Esophagus mucosa (tissue), 1 donor: ENCODE measurements at places on chromosomes 3 and 15. TPM values are rescaled to one million over a fixed set of nuclear protein-coding genes. Genes with fewer than 3 reads are reported as not detected.

The ROPN1B gene
- not detected for total RNA-seq

The SLC22A14 gene
- total RNA-seq: 0.24 TPM

The SYNPR gene
- not detected for total RNA-seq

The CHRFAM7A gene
- not detected for total RNA-seq

The YEATS2 gene
- total RNA-seq: 13.2 TPM

The CYP8B1 gene
- not detected for total RNA-seq

The ECE2 gene
- total RNA-seq: not detected

The STIMATE gene
- 6.1 TPM for total RNA-seq

The RFC4 gene
- total RNA-seq: 18.2 TPM

The RPL35A gene
- total RNA-seq: 1,002 TPM

The SLC2A2 gene
- total RNA-seq: not detected

The SEC61A1 gene
- 117 TPM for total RNA-seq

The BNC1 gene
- 39.6 TPM for total RNA-seq

The LDHAL6B gene
- not detected for total RNA-seq

The C15orf40 gene
- total RNA-seq: 18.7 TPM

The OR4M2 gene
- not detected for total RNA-seq

The CD200 gene
- 1.1 TPM for total RNA-seq

The TF gene
- total RNA-seq: 63.3 TPM

The HRG gene
- 0.12 TPM for total RNA-seq

The KCNMB2 gene
- total RNA-seq: not detected

GRCh38 chr3:124313621-124314020 lies 321.7 kb upstream of the ROPN1 start:
- ATAC-seq: no peak

GRCh38 chr3:149813367-149814281 lies 609 bp downstream of the RNF13 start:
- ATAC-seq: peak; percentile 19

GRCh38 chr15:79349525-79349924 lies 38.6 kb downstream of the TMED3 start:
- no peak for ATAC-seq

GRCh38 chr3:169809230-169809795 lies 3.4 kb upstream of the LRRIQ4 start:
- ATAC-seq: no peak

DNA sequence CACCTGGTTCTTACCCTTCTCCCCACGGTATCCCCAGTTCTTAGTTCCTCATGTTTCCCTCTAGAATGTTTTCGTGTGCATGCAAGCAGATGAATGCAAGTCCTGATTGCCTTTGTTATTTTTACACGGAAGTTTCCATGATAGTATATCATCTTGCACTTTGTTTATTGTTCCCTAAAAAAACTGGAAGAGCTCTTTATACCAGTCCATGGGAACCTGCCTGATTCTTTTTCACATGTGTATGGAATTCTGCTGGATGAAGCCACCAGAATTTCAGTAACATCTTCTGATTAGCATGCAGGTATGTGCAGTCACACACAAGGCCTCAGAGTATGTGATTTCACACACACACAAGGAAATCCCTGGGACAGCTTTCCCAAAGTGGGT lies 16.0 kb upstream of the LRRK1 start:
- ATAC-seq: no peak

DNA sequence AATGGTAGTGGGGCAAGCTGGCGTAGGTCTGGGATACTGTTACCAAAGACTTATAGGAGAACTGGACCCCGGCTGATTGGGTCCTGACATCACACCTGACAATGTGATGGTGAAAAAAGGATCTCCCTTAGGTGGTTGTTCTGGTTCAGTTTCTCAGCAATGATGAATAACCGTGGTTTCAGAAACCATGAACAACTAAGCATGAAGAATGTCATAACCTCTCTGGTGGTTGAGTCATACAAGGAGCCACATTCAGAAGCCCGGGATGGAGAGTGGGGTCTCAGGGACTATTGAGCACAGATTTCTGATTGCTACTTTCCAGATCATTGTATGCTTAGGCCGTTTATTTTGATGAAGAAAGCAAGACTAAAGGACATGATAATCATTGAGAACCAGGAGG lies 17.4 kb downstream of the GPR160 start:
- no peak for ATAC-seq

GRCh38 chr3:184040010-184040409 lies 8.5 kb downstream of the HTR3D start:
- no peak for ATAC-seq

DNA sequence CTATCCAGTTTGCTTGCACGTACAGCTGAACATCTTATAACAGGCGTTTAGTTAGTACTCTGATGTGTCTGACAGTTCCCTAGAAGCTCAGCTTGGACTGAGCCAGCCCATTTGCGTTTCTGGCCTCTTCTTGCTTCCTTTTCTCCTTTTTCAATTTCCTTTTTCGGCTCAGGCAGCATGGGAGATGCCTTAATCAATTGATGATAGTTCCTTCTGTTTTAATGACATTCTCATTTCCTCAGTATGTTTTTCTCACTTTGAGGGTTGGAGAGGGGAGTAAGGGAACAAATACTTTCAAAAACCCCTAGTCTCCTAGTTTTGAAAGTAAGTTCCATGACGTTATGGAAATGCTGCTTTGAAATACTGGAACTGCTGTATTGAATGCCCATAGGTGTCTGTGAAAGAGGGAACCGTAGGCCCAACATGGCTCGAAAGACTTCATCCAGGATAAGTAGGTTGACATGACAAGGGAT lies 18.9 kb downstream of the IL1RAP start:
- no peak for ATAC-seq

- ATAC-seq: no peak
Observed at GRCh38 chr15:76312540-76313174, 1.4 kb upstream of the ETFA start.

- ATAC-seq: peak; percentile 94
Observed at GRCh38 chr3:94615275-94616065, 552.6 kb downstream of the NSUN3 start.

DNA sequence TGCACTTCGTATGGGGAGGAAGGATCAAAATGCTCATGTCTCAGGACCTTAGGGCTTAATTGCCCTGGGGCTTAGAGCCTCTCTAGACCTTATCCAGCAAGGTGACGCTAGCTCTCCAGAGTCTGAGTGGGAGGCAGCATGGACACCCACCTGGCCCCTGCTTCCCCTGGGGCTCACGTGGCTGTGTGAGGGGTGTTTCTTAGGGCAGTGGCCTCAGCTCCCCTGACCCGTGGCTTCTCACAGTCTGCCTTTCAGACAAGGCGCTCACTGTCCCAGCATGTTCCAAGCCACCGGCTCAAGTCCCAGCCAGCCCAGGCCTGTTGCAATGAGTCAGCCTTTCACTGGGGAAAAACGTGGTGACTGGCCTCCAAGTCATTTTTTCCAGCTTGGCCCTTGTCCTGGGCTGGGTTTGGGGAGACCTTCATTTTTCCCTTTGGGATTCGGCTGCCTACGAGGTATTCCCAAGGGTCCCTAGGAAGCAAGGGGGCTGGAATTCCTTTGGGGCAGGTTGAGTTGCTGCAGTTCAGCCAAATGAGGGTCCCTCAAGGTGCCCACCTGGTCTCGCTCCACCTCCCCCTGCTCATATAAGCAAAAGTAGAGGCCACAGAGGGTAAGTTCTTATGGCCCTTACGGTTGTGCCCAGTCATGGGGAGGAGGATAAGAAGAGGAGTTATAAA lies 15.7 kb downstream of the BHLHE40 start:
- peak; percentile 91 for ATAC-seq

GRCh38 chr3:28745916-28746617 lies 397.4 kb upstream of the AZI2 start:
- no peak for ATAC-seq

DNA sequence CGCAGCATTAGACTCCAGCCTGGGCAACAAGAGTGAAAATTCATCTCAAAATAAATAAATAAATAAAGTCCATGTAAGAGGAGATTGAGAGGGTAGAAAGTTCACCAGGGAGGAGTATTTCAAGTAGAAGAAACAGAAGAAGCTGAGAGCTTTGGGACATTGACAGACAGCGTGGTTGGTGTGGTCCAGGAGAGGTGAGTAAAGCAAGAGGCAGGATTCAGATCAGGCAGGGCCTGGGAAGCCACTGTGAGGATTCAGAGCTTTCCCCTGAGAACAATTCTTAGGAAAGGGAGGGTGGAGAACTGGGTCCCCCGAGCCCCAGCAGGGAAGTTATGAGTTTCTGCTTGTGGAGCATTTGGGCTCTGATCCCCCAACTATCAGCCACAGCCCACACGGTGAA lies 54.2 kb upstream of the AMOTL2 start:
- ATAC-seq: no peak

GRCh38 chr3:155286736-155287135 lies 6.7 kb downstream of the STRIT1 start:
- no peak for ATAC-seq

DNA sequence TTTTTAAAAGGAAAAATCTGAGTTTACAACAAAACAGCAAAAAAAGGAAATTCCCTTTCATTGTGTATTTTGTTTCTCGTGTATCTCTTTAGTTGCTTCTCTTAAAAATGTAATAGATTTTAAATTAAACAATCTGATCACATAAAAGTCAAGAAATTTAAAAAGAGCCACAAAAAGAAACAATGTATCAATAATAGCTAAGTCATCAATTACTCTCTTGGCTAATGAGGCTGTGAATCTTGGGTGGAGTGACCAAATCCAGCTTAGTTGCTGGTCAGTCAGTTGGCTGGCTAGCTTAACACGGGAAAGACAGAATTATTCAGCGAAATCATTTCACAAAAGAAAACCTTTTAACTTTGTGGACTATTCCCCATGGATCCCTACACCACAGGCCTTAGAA lies 3.2 kb downstream of the SFMBT1 start:
- no peak for ATAC-seq

DNA sequence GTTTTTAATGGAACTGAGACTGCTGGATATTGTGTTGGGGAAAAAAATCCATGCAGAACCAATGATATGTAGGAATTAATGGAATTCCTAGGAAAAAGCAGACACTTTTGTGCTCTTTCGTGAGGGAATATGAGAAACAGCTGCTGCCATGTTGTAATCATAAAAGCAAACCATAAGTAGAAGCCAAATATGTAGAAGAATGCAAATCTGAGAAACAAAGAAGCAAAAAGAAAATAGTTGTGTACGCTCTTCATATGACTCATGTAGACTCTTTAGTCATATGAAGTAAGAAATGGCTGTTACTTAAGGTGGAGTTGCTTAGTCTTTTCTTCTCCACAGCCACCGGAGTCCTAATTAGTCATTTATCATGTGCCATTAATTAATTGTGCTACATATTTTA lies 298.6 kb upstream of the ZNF717 start:
- no peak for ATAC-seq

GRCh38 chr15:26738996-26739395 lies 33.9 kb downstream of the GABRB3 start:
- no peak for ATAC-seq

DNA sequence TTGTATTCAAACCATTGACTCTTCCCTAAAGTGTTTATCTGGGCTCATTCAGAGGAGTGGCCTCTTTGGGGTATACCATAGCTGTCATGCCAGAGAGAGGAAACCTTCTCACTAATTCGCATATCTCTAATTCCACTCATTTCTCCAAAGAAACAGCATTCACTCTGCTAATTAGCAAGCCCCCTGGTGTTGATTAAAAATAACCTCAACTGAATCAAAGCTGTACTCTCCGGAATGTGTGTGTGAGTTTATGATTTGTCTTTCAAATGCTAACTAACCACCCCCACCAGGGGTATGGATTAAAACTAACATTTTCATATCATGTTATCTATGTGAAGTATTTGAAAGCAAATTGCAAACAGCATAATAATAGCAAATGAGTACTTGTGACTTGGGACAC lies 45.5 kb downstream of the PAQR5 start:
- no peak for ATAC-seq

- no peak for ATAC-seq
Observed at GRCh38 chr3:189978753-189979152, 141.9 kb downstream of the P3H2 start.

- ATAC-seq: no peak
Observed at GRCh38 chr15:98801234-98801561, 152.9 kb downstream of the IGF1R start.

GRCh38 chr3:16768014-16768413 lies 116.7 kb upstream of the PLCL2 start:
- ATAC-seq: no peak

- ATAC-seq: peak; percentile 77
Observed at GRCh38 chr3:87350367-87351199, 74.2 kb upstream of the POU1F1 start.

DNA sequence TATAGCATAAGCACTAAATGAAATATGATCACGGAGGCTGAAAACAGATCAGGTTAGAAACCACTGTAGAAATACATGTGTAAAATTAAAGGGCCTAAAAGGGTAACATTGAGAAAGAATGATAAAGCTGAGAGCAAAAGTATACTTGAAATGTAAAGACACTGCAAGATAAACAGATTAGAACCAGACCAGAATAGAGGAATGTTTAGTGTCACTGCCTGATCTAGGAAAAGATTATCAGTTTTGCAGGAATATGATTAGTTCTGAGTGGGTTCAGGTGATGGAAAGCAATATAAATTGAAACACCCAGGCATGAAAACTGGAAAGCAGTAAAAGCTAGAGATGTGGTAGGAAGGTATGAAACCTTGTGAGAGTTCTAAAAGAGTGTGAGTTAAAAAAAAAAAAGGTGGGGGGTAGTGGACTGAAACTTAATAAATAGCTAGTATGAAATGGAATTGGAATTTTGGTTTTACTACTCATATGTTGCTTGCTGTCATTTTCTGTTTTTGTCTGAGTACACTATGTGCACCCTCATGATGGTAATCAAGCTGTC lies 16.0 kb upstream of the C3orf38 start:
- ATAC-seq: no peak

DNA sequence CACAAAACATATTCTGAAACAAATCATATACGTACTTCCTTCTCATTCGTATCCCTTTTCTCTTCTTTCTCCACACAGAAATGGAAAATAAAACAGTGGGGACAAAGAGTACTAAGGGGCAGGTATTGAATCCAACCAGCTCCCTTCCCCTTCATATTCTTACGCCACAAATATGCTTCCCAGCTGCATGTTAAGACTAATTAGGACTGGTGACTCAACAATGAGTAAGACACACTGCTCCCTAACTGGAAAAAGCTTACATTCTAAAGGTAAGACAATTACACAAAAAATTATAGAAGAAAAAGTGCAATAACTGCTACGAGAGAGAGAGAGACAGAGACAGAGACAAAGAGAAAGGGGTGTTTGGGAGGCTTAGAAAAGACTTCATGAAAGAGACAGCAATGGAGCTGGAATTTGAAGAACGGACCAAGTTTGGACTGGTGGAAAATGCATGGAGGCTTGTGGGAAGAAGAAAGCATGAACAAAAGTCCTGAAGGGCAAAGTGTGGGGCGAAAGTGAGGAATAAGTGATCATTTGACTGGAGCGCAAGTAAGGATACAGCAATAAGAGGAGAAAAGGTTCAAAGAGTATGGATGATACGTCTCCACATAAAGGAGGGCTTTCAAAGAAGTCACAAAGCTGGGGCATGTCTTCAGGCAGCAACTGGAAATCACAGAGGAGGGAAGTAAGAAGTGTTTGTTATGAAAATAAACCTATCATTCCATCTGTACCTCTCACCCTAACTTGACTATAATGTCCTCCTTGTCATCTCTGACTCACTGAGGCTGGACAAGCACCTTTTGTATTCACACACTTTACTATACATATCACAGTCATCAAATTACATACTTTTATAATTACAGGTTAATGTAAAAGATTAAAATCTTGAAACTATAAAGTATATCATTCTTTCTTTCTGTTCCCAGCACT lies 49.2 kb downstream of the RYK start:
- peak; percentile 84 for ATAC-seq
